ENCODE measurements at places on chromosomes 16 and 17.
A peak's percentile ranks its signal among the peaks of the same experiment; 100 is the strongest.

DNA sequence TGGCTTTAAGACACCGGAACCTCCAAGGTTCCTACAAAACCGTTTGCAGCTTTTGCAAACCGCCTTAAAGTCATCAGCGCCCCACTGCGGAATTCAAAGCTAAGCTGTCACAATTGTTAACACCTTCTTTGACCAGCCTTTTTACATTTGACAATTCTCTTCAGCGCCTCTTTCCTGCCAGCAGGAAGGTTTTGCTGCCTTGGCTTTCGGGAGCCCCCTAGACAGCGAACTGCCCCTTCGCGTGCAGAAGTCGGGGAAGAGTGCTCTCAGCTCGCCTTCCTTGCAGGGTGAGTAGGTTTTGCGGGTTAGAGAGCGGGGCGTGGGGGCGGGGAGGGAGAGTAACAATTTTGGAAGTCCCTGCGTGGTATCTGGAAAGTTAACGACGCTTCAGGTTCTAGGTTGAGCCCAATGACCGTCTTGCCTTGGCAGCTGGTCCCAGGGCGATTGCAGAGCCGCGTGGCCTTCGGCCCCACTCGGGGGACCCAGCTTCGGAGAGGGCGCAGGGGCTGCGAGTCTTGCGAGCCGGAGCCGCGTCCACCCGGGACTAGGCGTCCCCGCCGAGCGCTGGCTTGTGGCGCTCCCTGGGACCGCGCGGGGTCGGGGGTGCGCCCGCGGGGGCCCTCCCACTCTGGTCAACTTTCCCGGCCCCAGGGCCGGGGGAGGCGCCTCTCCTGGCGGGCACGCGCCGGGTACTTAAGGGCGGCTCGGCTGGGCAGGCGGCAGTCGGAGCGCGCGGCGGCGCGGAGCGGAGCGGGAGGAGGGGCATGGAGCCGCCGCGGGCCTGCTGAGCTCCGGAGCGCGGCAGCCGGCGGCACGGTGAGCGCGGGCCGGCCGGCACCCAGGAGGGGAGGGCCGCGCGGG is at the start of gene HAS3:
Gene HAS3 (plus strand): TSS at position 153 of the 861 bp plus-strand sequence. CDS start 3,743 bp downstream, outside the sequence.
- peak; percentile 70 for DNase-seq

DNA sequence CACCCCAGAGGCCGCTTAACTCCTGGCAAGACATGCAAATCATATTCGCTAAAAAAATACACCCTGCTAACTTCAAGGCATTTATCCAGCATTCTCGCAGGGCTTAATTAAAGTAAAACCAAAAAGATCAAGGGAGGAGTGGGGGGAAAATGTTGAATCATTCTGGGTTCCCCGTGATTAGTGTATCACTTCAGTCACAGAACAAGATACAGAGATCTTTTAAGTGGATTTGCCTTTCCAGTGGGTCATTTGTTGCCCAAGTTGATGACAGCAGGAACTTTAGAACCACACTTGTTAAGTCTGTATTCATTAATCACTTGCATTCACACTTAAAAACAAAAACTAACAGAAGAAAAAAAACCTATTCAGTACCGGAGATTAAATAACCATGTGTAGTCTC is 17.3 kb downstream of the CRYBA1 start:
- DNase-seq, result no peak

GRCh38 chr16:66740533-66740932 is 10.9 kb downstream of the DYNC1LI2 start:
- no peak for DNase-seq

DNA sequence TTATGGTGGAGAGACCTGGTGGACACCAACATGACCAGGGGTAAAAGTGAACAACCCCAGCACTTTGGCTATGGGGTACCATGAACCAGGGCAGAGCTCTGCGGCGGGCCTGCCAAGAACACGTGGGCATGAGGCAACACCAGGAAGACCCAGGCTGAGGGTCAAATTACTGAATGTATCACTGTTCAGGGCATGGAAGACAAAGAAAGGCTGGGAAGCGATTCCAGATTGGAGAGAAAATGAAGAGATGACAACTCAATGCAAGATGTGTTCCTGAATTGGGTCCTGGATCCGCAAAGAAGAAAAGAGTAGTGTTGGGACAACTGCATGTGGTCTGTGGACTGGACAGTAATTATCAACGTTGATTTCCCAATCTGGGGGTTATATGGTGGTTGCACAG is 19.8 kb downstream of the SPHK1 start:
- DNase-seq, result no peak

Data from SW480 (cell line).